NCI-H1048 (cell line): ENCODE measurements at places on chromosomes 5 and 9.

DNA sequence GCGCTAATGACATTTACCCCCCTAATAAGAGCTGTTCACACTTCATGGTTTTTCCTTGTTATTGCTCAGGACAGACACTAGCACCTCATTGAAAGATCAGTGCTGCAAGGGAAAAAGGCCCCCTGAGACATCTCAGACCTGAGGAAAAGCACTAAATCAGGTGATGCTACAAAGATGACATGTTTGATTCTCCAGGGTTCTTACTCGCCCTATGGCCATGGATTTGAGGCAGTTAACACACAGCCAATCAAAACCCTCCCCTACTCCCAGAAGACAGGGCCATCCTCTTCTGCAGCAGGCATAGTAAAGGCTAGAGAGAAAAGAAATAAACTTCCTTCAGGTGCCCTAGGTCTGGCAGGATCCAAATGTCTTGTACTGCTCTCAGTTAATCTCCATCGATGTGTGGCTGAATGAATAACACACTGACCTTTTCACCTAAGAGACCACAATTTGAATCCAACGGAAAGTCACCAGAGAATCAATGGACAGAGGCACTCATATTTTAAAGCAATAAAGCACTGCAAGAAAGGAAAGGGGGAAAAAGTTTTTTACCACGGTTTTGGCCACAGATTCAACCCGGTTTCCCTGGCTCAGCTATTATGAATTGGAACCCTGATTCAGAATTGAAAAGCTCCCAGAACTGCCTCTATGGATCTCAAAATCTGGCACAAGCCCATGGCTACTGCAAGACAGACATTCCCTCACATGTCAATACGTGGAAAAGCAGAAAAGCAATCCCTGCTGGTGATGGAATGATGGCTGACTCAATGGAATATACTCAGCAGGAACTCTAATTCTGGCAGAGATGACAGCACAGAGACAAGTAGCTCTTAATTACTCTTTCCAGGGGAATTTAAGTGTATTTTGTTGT, 329.5 kb downstream of the BNC2 start:
- DNase-seq: no peak

DNA sequence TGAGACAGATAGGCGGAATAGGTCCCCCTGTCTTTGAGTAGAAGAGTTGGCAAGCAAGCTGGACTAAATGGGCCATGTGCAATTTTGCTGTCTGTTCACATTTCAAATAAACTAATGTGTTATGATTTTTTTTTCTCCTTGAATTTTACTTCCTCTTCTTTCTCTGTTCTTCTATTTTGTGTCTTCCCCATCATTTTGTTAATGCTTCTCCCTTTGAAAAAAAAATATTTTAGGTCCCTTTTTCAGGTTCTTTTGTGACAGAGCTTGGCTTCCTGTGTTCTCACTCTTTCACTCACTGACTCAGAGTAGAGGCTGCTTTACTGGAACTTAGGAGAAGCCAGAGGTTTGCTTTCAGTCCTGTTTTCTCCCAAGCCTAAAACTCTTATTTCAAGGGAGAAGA, 48.1 kb downstream of the PTCD2 start:
- DNase-seq: no peak

- no peak for DNase-seq
These were observed 64.0 kb downstream of the POU5F2 start for GRCh38 chr5:93677359-93677891.

DNA sequence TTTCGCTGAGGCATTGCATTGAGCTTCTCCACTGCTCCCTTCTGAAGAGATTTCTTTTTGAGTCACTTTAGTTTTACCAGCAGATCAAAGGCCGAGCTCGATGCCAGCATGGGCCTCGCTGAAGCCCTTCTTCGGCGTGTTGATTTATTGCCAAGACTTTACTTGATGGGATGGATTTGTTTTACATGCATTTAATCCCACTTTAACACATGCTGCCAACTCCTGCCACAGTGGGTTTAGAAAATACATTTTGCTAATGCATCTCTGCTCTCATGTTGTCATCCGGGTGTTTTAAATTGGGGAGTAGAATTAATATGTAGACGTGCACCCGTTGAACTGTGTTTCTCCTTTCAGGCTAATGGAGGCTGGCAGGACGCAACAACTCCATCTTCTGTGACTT, 218.3 kb downstream of the PBX3 start:
- no peak for DNase-seq

DNA sequence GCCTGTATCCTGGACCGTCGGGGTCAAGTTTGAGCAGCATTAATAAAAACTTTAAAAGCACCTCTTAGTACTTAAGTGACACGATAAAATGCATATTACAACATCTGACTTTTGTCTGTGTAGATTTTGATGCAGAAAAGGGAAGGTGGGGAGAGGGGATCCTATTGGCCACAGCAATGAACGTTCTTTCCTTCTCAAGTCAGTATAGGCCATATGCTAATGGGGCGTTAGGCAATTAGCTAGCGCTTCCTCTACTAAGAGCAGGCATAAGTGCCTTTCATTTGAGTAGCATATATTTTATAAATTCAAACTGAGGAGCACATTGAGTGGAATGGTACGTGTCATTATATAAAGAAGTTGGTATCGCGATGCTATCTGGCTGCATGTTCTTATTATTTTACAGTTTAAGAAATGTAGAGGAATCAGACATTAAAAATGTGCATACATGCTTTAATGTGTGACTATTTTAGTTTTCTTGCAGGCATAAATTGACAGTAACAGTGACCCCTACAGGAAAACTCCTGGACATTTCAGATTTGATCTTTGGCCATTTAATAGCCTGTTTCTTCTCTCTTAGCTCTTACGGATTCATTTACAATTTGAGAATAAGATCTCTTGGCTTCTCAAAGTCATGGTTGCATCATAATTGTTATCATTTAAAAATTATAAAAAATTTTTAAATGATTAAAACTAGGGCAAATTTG, 1.1 kb upstream of the GNA14 start:
- DNase-seq: no peak

DNA sequence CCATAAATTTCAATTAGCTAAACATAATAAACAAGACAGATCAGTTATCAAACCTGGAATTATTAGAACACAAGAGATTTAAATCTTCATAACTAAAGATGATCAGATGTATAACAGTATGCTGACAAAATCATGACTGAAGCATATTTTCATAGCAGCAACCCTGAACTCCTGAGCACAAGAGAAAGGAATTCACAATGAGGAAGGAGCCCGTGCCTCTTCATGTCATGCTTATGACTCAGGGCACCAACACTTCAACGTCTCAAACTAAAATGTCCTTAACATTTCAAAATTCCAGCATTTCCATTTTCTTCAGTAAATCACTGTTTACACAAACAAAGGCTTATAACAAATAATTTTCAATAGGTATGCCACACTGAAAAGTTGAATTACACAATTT, 6.7 kb downstream of the AP3B1 start:
- DNase-seq: no peak
